ENCODE measurements at places on chromosomes 3 and 15. TPM values are rescaled to one million over a fixed set of nuclear protein-coding genes. Genes with fewer than 3 reads are reported as not detected.

GRCh38 chr3:25376340-25376739 lies 51.7 kb upstream of the RARB start:
- no peaks in the 10 kb centered on the region for H3K4me1 ChIP-seq
- H3K27ac ChIP-seq = no peak overlapping the region
- no peak for DNase-seq
- no peaks in the 10 kb centered on the region for H3K27me3 ChIP-seq
- H3K4me3 ChIP-seq = no peak overlapping the region
- H3K36me3 ChIP-seq = no peaks in the 10 kb centered on the region

DNA sequence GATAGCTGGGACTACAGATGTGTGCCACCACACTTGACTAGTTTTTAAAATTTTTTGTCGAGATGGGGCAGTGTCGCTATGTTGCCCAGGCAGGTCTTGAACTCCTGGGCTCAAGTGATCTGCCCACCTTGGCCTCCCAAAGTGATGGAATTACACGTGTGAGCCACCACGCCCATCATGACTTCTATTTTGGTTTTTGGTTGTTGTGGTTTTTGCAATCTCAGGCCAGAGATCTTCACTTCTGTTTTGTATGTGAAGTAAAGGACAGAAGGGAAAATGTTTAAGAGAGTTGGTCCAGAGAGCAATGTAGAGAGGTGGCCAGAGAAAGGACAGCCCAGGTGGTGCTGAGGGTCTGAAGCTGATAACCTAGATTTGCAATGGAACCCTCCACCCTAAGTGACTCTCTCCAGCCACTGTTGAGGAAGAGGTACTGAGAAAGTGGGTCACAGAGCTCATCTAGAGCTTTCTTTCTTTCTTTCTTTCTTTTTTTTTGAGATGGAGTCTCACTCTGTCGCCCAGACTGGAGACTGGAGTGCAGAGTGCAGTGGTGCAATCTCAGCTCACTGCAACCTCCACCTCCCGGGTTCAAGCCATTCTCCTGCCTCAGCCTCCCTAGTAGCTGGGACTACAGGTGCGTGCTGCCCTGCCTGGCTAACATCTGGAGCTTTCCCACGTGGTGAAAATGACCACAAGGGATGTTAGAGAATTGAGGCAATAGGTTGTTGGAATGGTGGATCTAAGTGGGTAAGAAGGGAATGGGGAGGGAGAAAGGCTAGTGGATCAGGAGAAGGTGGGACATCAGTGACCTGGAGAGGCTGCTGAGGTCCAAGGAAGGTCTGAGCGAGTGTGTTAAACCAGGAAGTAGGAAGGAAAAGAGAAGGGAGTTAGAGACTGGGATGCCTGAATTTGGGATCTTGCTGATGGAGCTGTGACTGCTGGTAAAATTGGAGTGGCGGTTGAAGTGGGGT lies 22.4 kb upstream of the SEMA4B start:
- no peaks in the 10 kb centered on the region for H3K36me3 ChIP-seq
- no peak overlapping the region for H3K4me3 ChIP-seq
- no peak overlapping the region for H3K27ac ChIP-seq
- H3K4me1 ChIP-seq = peaks cover 43% of the 10 kb centered on the region

Gene TNIK
- 7.6 TPM for total RNA-seq

Gene FRMD4B
- total RNA-seq = 14.3 TPM

DNA sequence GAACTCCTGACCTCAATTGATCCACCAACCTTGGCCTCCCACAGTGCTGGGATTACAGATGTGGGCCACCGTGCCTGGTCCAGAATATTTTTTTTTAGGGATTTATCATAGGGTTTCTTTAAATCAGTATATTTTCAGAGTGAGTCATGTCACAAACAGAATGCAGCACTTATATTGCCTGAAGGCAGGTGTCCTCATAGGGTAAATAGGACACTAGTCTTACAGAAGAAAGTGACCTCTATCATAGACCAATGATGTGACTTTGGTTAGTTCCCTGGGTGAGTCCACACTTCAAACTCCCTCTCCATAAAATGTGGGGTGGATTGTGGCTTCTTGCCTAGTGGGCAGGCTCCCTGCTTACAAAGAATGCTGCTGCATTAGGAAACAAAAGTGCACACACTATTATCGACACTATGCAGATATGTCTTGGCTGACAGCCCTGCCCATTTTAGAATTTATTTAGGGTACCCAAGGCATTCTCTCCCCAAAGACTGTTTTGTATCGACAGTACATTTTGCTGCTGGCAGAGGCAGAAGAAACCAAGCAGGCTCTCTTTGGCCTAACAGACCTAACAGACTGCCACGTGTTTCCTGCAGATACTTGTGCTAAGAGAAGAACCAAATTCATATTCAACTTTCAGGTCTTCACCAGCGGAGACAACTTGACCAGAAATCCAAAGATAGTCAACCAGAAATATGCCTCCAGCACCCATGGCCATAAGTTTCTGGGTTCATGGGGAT lies 125.0 kb downstream of the MOBP start:
- H3K4me3 ChIP-seq = no peak overlapping the region
- no peak overlapping the region for H3K27ac ChIP-seq
- H3K4me1 ChIP-seq = no peaks in the 10 kb centered on the region
- H3K27me3 ChIP-seq = no peaks in the 10 kb centered on the region
- no peaks in the 10 kb centered on the region for H3K36me3 ChIP-seq

DNA sequence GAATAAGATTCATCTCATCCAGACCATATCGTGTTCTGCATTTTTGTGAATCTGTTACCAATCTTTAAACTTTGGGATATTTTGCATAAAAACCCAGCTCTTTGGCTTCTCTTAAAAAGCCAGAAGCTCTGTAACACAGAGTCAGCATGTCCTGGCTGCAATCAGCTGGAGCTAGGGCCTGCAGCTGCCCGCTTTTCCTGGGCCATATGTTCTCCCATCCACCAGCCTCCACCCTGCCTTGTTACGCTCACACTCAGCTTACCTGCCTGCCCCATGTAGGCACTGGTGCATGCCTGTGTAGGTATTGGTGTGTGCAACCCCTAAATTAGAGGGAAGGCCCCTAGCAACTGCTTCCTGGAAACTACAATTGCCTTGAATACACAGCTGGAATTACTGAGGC lies 48.2 kb downstream of the CRYGS start:
- no peaks in the 10 kb centered on the region for H3K36me3 ChIP-seq
- H3K27ac ChIP-seq = no peak overlapping the region
- no peaks in the 10 kb centered on the region for H3K27me3 ChIP-seq
- no peak overlapping the region for H3K4me3 ChIP-seq
- DNase-seq = no peak
- H3K4me1 ChIP-seq = peaks cover 15% of the 10 kb centered on the region

GRCh38 chr3:15438983-15439382 lies 11.6 kb downstream of the EAF1 start:
- H3K4me3 ChIP-seq = no peak overlapping the region
- no peak overlapping the region for H3K27ac ChIP-seq
- no peaks in the 10 kb centered on the region for H3K4me1 ChIP-seq
- H3K27me3 ChIP-seq = no peaks in the 10 kb centered on the region
- no peak for DNase-seq

DNA sequence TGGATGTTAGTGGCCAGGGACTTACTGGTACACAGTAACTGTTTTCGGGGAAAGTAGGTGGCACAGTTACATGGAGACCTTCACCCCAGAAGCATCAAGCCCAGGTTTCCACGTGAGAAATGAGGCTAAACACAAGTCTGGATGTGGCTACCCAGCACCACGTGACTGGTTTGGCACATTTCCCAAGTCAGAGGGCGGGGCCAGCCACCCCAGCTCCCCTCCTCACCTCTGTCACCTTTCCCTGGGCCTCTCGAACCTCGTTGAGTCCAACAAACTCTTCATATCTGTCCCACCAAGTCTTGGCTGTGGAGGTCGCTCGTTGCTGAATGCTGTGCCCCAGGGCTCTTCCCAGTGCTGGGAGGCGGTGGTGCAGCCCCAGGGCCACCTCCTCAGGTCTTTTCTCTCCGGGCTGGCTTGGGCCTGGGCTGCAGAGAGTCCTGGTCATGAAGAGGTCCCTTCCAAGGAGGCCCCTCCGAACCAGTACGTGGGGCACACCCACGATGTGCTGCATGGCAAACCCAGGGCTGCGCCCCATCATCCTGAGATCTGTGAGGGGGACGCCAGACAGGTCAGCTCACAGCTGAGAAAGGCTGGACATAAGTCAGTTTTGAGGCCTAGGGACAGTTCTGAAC lies 4.8 kb upstream of the PLXNB1 start:
- H3K27me3 ChIP-seq = no peaks in the 10 kb centered on the region
- peaks cover 35% of the 10 kb centered on the region for H3K4me1 ChIP-seq
- H3K36me3 ChIP-seq = no peaks in the 10 kb centered on the region
- H3K27ac ChIP-seq = no peak overlapping the region
- H3K4me3 ChIP-seq = no peak overlapping the region

DNA sequence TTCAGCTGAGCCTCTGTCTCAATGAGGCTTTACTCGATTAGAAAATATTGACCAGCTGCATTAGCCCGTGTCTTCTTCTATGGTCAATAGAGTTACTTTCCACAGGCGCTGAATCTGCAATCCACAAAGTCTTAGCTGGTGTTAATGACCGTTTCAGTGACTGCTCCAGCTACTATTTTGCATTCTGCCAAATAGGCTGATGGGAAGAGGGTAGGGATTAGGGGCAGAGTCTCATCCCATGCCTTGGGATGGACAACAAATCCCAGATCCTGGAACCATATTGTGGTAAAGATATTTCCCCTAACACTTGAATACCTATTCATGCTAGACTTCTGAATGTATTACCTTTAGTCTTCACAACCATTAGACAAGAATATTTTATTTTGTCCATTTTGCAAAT lies 29.5 kb upstream of the MAGI1 start:
- H3K4me3 ChIP-seq = no peak overlapping the region
- DNase-seq = no peak
- no peaks in the 10 kb centered on the region for H3K36me3 ChIP-seq
- H3K4me1 ChIP-seq = no peaks in the 10 kb centered on the region
- H3K27ac ChIP-seq = no peak overlapping the region

GRCh38 chr15:91413142-91413541 lies 313.1 kb downstream of the SV2B start:
- DNase-seq = no peak
- H3K36me3 ChIP-seq = no peaks in the 10 kb centered on the region
- no peak overlapping the region for H3K27ac ChIP-seq

DNA sequence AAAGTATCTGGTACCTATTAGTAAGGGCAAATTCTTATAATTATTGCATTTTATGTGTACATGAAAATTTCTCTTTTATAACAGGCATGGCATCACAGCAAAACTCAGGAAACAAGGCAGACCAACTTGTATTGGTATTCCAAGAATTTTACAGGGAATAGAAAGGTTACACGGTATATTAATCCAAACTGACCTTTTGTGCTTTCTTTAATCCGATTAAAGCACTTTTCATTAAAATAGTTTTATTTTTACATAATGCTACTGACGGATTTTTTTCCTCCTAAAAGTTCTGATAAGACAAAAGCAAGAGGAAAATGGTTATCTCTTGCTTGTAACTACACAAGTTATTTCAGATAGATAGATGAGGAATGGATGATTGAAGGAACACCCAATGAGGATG lies 137.0 kb upstream of the SLCO3A1 start:
- no peak overlapping the region for H3K27ac ChIP-seq
- no peaks in the 10 kb centered on the region for H3K4me1 ChIP-seq
- H3K36me3 ChIP-seq = no peaks in the 10 kb centered on the region

- DNase-seq = no peak
- no peaks in the 10 kb centered on the region for H3K36me3 ChIP-seq
- H3K27ac ChIP-seq = no peak overlapping the region
Measured at GRCh38 chr3:13492048-13492447, 11.9 kb downstream of the HDAC11 start.

DNA sequence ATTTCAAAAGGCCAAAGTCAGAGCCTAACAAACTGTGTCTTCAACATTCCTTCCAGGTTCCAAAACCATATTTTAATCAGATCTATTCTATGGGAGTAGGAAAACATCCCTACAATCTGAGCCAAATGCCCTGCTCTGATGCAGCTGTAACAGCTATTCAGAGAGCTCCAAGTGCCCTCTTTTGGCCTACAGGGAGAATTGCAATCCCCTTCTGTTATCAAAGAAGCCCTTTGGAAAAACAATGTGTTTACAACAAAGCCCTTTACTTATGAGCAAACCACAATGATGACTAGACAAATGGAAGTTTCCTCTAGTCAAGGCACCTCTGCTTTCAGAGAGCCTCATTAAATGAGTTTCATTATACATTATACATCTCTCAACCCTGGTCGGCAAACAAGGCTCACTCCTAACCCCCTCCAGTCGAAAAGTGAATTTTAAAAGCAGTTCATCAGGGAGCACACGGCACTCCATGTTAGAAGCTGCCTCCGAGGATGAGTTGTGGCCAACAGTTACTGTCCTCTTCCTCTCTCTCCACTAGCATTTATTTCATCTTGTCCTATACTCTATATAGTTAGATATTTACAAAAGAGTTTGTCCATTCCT lies 42.6 kb upstream of the TMCO5A start:
- H3K27me3 ChIP-seq = no peaks in the 10 kb centered on the region
- no peak overlapping the region for H3K4me3 ChIP-seq
- DNase-seq = no peak
- no peak overlapping the region for H3K27ac ChIP-seq

- DNase-seq = no peak
- H3K4me1 ChIP-seq = peaks cover 16% of the 10 kb centered on the region
- H3K27me3 ChIP-seq = no peaks in the 10 kb centered on the region
- H3K27ac ChIP-seq = no peak overlapping the region
- H3K4me3 ChIP-seq = no peak overlapping the region
Measured at GRCh38 chr3:182970811-182971418, 9.4 kb downstream of the DCUN1D1 start.

DNA sequence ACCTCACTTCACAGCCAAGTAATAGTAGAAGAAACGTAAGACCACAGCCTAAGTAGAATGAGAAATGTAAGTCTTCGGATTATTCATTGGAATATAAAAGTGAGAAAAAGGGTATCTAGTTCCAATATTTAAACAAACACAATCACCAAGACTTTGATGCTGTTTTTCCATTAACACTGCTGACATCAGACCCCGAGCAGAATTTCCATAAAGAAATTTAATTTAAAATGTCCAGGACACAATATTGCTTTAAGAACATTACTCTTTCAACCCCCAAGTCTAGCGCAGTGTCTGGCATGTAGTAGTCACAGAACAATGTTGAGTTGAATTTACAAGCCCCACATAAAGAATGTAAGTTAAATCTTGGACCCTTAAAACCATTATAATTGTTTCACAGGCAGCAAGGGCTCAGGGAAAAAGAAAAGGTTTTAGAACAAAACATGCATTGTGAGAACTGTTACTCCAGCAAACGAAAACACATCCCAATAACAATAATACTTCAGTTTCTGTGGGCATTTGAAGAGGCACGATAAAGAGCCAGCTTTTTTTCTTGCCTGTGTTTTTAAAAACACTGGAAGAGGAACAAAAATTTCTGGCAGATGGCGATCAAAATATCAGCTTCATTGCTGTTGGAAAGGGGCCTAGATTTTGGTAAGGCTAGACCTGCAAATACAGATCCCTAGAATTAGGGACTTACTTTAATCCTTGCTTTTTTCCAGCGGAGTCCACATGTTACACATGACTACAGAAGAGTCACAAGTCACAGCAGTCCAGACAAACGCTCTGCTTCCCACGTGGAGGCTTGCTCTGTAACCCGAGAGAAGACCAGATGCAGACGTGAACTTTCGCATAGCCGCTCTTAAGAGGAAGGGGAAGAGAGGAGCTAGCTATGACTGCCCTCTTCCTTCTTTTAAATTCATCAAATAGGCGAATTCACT lies 77.9 kb upstream of the IGSF10 start:
- H3K36me3 ChIP-seq = no peaks in the 10 kb centered on the region
- H3K4me1 ChIP-seq = peaks cover 4% of the 10 kb centered on the region
- no peak overlapping the region for H3K4me3 ChIP-seq

Data from body of pancreas (tissue), 4 donors.